Activated CD4-positive, alpha-beta memory T cell treated with anti-CD3 and anti-CD28 coated beads, Interleukin-2, amount 10 ng/mL, durations not matched to agents 7 days and 5 days (primary cell): ENCODE measurements at places on chromosomes 7 and 10. TPM values are rescaled to one million over a fixed set of nuclear protein-coding genes. Genes with fewer than 3 reads are reported as not detected.

DNA sequence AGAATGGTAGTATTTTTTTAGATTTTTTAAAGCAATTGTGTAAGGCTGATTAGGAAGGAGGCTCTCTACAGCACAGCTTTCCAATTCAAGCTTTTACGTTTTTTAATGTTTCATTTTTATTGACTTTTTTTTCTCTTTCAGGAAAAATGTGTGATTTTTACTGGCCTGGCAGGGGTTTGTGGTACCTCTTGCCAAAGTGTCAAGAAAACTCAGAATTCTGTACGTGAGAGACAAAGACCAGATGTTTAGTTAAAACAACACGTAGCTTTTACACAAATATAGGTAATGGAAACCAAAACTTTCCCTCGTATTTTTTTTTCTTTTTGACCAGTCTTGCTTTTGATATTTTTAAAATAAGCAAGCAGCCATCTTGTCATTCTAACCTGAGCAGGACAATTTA is 6.0 kb upstream of the NPVF start:
- no peak for DNase-seq
- H3K36me3 ChIP-seq, result no peaks in the 10 kb centered on the region
- peaks cover 20% of the 10 kb centered on the region for H3K27me3 ChIP-seq
- H3K27ac ChIP-seq, result no peak overlapping the region

NKX2-3 gene
- total RNA-seq, result not detected

DNA sequence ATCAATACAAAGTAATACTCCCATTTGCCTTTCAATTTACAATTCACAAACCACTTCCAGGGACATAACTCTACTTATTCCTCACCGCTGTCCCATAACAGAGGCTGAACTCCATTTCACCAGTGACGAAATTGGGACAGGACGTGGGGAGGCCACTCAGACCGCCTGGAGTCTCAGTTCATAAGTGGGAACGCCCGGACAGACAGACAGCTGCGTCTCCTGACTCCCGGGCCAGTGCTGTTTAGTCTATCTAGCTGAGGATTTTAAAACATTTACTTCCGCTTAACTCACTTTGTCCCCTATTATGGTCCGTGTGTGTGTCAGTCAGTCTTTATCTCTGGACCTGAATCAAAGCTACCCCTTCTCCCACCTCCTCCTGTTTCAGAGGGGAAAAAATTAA is 67.4 kb upstream of the ZNF438 start:
- no peak for DNase-seq
- no peak overlapping the region for H3K27ac ChIP-seq
- H3K27me3 ChIP-seq, result no peaks in the 10 kb centered on the region
- H3K36me3 ChIP-seq, result no peaks in the 10 kb centered on the region

DNA sequence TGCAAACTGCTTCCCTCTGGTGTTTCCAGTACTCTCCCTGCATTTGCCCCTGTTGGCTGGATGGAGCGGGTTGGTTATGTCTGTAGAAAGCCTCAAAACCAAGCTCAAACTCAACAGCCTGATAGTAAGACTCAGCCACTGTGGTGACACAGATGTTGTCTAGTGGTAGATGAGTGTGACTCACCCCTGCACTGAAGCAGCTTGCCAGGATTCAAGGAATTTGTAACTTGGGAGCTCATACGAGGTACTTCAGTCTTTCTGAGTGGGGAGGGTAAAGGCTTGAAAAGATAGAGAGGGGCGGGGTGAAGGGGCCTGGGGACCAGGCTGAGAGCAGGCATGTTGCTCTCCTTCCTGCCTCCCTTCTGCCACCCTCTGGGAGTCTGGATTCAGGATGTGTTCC is 22.9 kb upstream of the AQP1 start:
- DNase-seq, result no peak
- H3K4me1 ChIP-seq, result no peaks in the 10 kb centered on the region
- H3K36me3 ChIP-seq, result no peaks in the 10 kb centered on the region

GRCh38 chr10:11300026-11300425 is 282.4 kb downstream of the CELF2 start:
- no peaks in the 10 kb centered on the region for H3K27me3 ChIP-seq
- no peak overlapping the region for H3K4me3 ChIP-seq
- DNase-seq, result no peak
- H3K4me1 ChIP-seq, result peaks cover 3% of the 10 kb centered on the region
- H3K27ac ChIP-seq, result peak overlapping the region; percentile 40
- H3K36me3 ChIP-seq, result peaks cover 95% of the 10 kb centered on the region

- no peak overlapping the region for H3K27ac ChIP-seq
- no peak overlapping the region for H3K4me3 ChIP-seq
- no peaks in the 10 kb centered on the region for H3K36me3 ChIP-seq
These were observed 48.2 kb downstream of the PON1 start for GRCh38 chr7:95276114-95276513.

- no peak overlapping the region for H3K4me3 ChIP-seq
- no peaks in the 10 kb centered on the region for H3K4me1 ChIP-seq
These were observed 633.9 kb downstream of the ARL4A start for GRCh38 chr7:13321316-13321715.
